ENCODE measurements at places on chromosomes 5 and 9.

DNA sequence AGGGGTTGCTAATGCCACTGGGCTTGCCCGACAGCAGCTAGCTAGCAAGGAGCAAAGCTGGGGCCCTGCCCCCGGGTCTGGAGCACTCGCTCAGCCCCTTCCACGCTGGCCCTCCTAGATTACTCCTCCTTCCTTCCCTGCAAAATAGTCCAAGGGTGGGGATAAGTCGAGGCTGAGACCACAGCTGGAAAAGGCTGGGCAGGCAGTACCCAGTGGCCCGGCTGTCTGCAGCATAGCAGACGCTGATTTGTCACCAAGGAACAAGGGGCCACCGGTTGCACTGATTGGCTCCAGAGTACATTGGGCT is 73.9 kb downstream of the ADAMTS2 start:
- DNase-seq: no peak

GRCh38 chr9:89408628-89409101 is 89.2 kb downstream of the SEMA4D start:
- peak; percentile 60 for DNase-seq

DNA sequence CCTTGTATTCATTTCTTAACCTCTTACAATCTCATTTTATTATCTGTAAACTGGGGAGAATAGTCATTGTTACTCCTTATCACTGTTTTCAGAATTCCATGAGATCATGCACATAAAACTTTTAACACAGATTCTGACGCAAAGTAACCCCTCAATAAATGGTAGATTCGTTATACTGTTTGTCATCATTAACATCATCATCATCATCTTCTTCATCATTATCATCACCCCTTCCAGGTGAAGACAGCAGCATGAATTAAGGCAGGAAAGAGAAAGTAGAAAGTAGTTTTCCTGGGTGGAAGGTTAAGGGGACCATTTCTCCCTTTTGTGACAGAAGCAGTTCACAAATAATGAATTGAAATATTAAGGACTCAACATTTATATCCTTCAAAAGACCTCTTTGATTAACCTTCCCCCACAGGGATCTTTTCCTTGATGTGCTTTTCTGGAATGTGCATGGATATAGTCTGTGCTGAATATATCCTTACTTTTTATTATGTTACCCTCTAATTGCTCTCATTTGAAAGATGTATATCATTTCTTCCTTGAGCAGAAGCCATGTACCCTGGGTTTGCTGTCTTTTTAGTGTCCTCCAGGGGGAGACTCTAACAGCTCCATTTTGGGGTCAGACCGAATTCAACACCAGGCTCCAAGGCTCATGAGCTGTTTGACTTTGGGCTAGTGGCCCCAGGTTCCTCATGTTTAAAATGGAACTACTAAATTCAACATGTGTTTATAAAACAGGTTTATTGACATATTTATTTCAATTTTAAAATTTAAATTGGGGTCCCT is 1029.9 kb upstream of the WWC1 start:
- no peak for DNase-seq

DNA sequence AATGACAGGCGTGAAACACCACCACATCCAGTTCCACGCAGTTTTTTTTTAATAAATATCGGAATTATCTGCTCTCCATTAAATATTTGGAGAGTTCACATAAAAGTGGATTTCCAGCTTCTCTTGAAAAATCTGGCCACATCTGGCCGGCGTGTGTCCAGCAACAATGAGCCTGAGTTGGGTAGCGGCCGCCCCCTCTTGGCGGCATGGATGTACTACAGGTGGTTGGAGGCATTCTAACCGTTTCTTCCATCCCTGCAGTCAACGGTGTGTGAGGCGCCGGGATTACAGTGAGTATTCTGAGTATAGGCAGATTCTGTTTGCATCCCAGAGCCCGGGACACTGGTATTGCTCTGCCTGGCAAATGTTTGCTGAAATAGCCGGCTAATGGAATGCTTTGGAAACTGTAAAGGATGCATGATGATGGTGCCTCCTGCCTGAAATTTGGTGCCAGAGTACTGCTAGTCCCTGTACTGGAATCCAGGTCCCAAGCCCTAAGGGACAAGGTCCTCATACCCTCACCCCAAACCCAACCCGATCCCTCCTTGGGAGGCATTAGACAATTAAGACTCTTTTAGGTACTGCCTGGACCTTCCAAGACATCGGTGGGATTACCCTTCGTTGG is 13.6 kb upstream of the GM2A start:
- DNase-seq: no peak

- peak; percentile 96 for DNase-seq
Measured at GRCh38 chr5:52799983-52800393, 12.3 kb downstream of the ITGA1 start.

GRCh38 chr5:1330847-1331831 is 13.8 kb downstream of the CLPTM1L start:
- no peak for DNase-seq

DNA sequence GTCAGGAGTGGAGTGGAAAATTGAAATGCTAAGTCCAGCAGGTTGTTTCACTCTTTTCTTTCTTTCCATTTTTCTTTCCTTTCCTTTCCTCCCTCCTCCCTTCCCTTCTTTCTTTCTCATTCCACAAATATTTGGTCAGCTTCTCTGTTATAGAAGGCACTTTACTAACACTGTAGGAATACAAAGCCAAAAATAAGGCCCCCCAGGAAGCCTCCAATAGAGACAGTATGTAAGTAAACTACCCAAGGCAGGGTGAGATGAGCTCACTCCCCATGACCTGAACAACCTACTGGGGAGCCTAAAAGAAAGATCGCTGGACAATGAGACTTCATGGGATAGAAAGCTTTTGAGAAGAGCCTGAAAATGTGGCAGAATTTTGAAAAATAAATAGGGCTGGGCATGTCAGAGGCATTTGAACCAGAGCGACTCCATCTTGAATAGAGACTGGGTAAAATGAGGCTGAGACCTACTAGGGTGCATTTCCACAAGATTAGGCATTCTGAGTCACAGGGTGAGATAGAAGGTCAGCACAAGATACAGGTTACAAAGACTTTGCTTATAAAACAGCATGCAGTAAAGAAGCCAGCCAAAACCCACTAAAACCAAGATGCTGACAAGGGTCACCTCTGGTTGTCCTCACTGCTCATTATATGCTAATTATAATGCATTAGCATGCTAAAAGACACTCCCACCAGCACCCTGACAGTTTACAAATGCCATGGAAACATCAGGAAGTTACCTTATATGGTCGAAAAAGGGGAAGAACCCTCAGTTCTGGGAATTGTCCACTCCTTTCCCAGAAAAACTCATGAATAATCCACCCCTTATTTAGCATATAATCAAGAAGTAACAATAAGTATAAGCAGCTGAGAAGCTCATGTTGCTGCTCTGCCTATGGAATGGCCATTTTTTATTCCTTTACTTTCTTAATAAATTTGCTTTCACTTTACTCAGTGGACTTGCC is 158.9 kb upstream of the EGFLAM start:
- DNase-seq: no peak

DNA sequence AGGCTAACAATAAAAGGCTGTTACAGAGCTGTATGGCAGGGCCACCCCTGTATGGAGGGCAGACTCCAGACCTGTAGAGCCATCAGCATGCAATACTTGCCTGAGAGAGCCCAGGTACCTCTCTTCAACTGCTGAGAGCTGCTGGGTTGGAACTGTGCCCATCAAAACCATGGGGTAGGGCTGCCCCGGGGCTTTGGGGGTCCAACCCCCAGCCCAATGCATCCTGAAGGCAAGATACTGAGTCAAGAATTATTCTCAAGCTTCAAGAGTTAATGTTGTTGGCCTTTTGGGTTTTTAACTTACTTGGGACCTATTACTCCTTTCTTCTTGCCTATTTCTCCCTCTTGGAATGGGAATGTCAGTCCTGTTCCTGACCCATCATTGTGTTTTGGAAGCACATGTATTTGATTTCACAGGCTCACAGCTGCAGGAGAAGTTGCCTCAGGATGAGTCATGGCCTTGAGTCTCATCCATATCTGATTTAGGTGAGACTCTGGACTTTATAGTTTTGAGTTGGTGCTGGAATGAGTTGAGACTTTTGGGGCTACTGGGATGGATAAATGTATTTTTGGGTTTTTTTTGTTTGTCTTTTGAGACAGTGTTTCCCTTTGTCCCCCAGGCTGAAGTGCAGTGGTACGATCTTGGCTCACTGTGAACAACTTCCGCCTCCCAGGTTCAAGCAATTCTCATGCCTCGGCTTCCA is 21.0 kb upstream of the CDK7 start:
- DNase-seq: no peak

DNA sequence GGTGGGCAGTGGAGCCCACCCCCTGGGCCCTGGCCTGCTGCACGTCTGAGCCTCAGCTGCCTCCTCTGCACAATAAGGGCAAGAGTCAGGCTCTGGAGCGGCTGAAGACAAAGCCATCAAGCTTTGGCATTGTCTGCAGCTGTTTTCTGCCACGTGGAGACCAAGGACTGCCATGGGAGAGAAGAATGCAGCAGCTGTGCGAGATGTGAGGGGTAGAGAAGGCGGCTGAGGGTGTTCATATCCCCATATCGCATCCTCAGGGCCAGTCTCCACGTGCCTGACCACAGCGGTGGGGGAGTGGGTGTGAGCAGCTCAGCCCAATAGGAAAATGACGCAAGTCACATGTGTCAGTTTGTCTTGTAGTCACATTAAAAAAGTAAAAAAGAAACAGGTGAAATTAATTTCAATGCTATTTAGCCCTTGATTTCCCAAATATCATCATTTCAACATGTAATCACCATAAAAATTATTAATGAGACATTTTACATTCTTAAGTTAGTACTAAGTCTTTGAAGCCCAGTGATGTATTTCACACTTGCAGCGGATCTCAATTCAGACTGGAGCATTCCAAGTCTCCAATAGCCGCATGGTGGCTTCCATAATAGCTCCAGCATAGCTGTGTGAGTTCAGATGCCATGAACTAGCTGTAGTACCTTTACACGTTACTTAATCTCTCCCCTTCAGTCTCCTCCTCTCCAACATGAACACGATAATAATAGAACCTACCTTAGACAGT is 6.6 kb downstream of the C1QTNF2 start:
- no peak for DNase-seq

- no peak for DNase-seq
Measured at GRCh38 chr5:165894916-165895315, 2389.5 kb downstream of the MAT2B start.

DNA sequence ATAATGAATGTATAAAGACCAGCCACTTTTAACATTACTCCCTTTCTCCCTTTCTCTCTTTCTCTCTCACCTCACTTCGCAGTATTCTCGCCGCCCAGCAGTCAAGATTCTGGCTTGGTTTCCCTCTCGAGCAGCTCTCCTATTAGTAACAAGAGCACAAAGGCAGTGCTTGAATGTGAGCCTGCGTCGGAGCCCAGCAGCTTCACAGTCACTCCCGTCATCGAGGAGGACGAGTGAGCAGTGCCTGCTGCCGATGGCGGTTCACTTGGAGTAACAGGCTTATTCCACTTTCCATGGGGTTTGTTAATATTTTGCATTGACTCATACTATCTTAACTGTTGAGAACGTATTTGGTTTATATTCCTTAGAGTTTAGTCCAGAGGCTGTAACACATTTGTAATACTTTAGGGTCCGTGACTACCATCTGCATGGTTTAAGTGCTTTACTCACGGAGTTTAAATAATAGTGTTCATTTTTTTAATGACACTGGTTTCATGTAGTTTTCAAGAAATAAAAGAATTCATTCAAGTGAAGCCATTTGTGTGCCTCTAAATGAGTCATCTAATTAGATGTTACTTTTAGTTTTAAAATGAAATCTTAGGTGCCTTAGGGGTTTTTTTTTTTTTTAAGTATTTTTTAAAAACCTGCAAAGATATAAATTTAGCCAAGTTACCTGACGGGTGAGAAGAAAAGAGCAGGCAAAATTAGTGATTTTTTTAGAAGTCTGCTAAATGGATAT is 8.4 kb upstream of the DMRT3 start:
- DNase-seq: no peak

DNA sequence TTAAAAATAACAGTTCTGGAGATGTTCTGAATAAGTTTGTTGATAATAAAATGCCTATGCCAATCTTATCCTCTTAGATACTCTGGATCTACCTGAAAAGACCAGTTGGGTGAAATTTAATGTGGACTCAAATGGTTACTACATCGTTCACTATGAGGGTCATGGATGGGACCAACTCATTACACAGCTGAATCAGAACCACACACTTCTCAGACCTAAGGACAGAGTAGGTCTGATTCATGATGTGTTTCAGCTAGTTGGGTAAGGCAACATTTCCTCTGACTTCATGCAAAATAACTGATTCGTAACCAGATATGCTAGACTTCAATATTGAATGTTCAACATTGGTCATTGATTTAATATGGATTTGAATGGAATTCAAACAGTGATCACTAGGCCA is 27.0 kb downstream of the ERAP2 start:
- no peak for DNase-seq

GRCh38 chr9:108978205-108978604 is 35.1 kb downstream of the CTNNAL1 start:
- no peak for DNase-seq

DNA sequence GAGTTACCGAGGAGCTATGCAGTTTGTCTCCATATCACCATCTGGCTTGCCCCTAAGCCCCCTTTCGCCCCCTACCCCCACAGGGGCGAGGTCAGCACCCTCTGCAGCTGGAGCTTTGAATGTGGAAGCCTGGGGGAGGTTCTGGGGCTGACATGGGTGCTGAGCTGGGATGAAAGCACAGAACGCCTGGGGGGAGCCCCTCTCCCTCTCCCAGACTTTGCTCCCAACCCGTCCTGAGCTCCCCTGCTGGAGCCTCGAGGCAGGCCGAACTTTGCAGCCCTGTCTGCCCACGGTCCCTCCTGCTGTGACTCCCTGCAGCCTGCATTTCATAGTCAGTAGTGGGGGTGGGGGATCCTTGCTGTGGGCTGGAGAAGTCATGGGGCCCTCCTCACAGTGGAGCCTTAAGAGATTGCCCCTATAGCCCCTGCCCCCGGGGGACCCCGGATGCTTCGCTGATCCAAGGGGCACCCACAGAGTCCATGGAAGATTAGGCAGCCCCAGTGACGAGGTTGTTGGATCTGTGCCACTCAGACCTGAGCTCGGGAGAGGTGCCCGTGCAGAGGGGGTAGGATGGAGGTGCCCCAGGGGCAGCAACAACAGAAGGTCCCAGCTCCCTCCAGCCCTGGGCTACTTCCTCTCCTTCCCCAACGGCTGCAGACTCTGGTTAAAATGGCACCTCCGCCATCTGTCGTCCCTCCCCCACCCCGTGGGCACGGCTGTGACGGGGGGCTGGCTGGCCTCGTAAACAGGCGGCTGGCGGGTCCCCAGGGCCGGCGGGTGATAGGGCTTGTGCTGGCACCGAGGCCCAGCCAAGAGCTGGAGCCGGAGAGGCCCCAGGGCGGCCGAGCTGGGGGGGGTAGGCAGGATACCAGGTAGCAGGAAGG is 162.0 kb downstream of the C9orf50 start:
- peak; percentile 44 for DNase-seq
